Stimulated activated CD8-positive, alpha-beta memory T cell treated with anti-CD3 and anti-CD28 coated beads, Interleukin-15, amount 100 ng/mL, for 1 hour (primary cell): ENCODE measurements at places on chromosomes 7 and 10.

- DNase-seq, result no peak
Observed at GRCh38 chr7:70529914-70530585, 601.9 kb upstream of the GALNT17 start.

DNA sequence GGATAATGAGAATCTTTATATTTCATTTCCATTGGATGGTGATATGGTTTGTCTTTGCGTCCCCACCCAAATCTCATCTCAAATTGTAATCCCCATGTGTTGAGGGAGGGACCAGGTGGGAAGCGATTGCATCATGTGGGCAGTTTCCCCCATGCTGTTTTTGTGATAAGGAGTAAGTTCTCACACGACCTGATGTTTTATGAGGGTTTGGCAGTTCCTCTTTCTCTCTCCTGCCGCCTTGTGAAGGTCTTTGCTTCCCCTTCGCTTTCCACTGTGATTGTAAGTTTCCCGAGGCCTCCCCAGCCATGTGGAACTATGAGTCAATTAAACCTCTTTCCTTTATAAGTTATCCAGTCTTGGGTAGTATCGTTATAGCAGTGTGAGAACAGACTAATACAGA lies 59.4 kb downstream of the MTPN start:
- no peak for DNase-seq

DNA sequence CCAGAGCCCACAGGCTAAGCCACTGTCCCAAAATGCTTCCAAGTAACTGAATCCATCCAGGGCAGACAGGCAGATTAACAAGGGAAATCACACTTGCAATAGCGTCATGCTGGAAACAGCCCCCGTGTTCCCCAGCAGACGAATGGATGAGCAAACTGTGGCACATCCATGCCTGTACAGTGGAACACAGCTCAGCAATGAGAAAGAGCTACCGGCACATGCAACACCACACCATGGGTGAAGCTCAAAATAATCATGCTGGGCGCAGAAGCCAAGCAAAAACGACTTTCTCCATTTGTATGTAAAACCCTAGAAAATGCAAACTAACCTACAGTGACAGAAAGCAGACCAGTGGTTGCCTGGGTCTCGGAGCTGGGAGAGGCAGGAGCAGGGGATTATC lies 153.1 kb downstream of the SLIT1 start:
- DNase-seq, result no peak

GRCh38 chr7:55075464-55076021 lies 56.7 kb downstream of the EGFR start:
- DNase-seq, result no peak

DNA sequence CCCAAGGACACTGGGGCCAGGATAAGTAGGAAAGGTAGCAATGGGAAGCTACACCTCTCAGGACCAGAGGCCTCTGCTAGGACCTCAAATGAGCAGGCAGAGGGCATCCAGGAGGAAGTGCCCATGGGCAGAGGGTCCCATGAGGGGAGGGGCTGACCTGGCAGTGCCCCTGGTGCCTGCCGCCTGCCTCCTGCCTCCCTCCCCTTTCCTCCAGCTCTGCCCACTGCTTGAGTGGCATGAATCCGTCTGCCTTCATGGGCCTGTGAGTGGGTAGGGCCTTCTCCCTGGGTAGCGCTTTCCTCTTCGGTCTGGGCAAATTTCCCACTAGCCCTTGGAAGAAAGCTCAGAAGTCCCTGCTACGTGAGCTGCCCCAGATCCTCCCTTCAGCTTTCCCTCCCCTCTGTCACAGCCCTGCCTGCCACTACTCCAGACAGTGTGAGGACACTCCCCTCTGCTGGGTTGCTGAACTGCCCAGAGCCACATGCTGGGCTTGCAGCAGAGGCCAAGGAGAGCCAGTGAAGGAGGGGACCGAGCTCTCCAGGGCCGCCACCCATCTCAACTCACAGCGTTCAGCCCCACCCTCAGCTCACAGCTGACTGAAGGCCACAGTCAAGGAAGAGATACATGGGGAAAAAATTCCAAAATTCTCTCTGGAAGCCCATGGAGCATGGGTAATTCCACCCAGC lies 141.4 kb downstream of the ARHGAP22 start:
- DNase-seq, result no peak

DNA sequence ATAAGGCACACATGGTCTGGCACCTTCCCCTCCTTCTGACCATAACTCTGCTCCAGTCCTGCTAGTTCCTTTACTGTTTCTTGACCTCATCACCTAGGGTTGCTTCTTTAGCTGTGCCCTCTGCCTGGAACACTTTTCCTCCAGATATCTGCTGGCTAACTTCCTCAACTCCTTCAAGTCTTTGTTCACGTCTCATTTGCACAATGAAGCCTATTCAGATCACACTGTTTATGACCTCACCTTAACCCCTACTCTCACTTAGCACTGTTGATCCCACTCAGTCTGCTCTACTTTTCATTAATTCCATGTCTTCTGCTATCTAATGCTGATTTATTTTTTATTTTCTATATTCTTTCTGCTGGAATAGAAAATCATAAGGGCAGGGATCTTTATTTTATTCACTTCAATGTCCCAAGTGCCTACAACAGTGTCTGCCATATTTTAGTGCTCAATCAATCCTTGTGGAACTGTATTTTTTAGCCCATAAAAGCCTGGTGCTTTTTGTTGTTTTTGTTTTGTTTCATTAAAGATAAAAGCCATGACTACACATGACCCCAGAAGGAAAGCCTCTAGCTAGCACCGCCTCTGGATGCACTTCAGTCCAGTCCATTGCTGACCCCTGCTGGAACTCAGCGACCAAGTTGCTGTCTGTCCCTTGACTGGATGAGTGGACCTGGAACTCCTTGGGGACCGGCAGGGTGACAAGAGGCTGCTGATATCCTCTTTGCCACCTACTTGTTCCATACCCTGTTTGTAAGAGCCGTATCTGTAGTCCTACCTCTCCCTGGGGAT lies 12.3 kb downstream of the KLF14 start:
- no peak for DNase-seq

GRCh38 chr7:42720991-42721796 lies 190.7 kb downstream of the C7orf25 start:
- no peak for DNase-seq

- no peak for DNase-seq
Observed at GRCh38 chr7:27143950-27144780, 684 bp upstream of the HOXA5 start.

DNA sequence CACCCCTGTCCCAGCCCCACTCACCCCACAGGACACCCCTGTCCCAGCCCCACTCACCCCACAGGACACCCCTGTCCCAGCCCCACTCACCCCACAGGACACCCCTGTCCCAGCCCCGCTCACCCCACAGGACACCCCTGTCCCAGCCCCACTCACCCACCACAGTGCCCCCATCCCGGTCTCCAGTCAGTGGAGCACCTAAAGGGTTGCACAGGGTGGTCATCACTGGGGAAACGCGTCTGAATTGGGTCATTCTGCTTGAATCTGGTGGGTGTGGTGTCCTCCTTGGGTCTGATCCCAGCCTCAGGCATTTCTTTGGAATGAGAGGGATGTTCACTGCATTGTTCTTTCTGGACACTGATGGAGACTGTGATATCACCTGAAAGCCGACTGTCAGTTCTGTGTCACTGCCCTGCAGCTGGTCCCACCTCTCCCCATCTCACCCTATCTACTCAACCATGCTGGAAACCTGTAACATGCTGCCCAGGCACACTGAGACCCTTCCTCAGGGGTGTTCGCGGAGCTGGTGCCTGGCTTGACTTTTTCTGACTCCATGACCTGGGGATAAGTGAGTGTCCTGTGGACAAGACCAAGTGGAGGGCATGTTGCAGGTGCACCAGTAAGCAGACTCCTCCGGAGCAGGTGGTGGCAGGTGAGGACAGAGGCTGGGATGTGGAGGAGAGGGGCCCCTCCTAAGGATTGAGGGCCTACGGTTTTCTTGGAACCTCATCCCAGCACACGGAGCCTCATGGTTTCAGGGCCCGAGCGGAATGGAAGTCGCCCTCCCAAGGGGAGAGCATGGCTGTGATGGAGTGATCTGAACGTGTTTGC lies 262.5 kb upstream of the PPP2R2D start:
- DNase-seq, result no peak

- no peak for DNase-seq
Observed at GRCh38 chr10:124602121-124602561, 140.5 kb downstream of the LHPP start.

DNA sequence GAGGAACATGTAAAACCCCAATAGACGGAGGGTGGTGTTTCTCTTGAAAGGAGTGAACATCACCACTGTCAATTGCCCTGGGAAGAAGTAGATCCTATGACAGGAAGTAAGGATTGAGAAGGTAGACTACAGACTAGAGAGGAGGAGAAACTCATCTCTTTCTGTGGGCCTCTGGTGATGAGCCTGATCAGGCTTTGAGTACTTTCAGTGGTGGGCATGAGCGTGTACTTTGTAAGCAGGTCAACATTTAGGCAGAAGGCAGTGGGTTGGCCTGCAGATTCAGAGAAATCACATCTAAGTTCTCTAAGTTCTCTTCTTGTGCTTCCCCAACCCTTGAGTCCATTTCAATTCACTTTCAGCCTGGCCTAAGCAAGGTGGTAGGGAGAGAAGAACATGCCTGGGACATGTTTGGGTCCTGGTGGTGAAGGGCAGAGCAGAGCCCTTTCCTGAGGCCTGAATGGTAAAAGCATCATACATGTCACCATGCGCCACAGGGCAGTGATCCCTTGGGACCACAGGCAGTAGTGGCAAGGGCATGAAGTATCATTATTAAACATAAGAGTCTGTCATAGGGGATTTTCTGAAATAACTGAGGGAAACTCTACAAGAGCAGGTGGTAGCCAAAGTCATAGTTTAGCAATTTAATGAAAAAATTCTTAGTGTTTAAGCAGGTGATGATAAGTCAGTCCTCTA lies 56.4 kb upstream of the ANKRD1 start:
- DNase-seq, result no peak

DNA sequence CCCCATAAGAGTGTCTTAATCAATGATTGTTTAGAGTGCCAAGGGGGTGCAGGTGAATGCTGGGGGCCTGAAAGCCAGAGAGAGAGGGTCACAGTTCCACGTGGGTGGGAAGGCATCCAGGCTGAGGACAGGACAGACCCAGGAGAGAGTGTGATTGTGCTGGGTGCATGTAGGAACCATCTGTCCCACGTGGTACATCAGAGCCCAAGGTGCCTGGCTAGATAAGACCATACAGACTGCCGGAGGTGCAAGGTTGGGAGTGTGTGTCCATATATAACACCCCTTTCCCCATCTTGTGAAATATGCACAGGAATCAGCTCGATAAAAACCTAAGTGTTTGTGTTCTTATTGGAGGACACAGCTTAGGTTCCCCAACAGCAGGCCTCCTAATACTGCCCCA lies 85.5 kb downstream of the WIPF3 start:
- DNase-seq, result no peak

- no peak for DNase-seq
Observed at GRCh38 chr7:12303062-12303461, 92.0 kb downstream of the TMEM106B start.

DNA sequence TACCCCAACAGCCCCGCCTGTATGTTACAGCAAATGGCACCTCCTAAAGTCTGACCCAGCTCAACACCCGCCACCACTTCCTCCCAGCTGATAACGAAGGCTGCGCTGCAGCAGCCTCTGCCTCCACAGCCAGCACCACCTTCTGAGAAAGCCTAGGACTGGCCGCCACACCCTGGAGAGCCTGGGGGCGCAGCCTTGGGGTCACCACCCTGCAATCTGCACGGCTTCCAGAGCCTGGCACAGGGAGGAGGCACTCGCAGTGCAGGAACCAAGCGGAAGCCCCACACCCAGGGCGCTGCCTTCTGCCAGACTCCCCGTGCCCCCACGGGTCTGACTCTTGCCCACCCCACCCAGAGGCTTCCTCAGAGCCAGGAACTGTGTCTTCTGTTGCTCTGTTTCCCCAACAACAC lies 112.5 kb downstream of the MAD1L1 start:
- peak; percentile 16 for DNase-seq

GRCh38 chr10:3485057-3485686 lies 299.8 kb downstream of the KLF6 start:
- no peak for DNase-seq

- DNase-seq, result no peak
Observed at GRCh38 chr10:81414038-81414437, 461.0 kb upstream of the NRG3 start.

DNA sequence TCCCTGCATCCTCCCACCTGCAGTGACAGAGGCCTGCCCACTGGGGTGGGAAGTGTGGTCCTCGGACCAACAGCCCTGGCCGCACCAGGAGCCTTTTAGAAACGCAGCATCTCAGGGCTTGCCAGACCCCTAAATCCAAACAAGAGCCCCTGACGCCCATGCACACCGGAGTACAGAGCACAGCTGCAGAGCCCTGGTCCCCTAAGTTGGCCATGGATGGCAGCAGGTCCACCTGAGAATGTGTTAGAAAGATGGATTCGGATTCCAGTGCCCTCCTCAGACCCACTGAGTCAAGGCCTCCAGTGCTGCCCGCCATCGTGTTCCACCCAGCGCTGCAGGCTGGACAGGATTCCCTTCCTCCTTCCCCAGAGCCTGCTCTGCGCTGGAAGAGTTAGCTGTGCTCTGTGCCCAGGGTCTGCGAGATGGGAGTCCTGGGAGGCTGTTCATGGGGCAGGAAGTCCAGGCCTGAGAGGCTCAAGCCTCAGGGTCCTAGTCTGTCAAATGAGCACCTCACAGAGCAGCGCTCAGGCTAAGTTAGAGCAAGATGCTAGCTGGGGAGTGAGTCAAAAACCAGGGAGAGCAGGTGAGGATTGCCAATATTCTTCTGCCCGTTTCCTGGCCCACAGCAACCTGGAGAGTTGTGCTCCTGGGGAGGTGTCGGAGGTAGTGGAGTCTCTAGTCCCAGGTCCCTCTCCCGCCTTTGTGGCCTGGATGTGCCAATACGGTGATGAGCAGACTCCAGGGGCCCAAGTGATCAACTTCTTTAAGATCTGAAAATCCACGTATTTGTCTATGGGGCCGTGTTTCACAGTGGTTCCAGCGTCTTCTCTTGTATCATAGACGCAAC lies 95.9 kb upstream of the GPR26 start:
- DNase-seq, result no peak

- no peak for DNase-seq
Observed at GRCh38 chr7:23419845-23420244, 50.4 kb downstream of the IGF2BP3 start.

DNA sequence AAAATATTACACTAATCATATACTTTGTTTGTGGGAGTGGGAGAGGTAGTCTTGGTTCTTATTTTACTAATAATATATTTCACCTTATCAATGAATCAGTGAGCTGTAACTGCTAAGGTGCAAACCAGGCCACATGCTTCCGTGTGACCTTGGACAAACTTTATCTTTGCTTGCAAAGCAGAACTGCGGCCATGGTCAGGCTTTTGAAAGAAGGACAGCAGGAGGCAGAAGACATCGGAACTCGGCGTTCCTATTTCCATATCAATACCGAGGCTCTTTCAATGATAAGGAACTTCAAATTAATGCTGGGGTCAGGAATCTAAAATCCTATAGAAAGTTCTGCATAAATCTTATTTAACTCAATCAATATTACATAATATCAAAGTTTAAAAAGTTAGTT lies 491.9 kb upstream of the PFKP start:
- no peak for DNase-seq

GRCh38 chr10:44056967-44057805 lies 327.7 kb downstream of the CXCL12 start:
- DNase-seq, result no peak

GRCh38 chr10:61729596-61729995 lies 66.9 kb downstream of the CABCOCO1 start:
- no peak for DNase-seq
